ENCODE measurements at places on chromosomes 1 and 21. TPM values are rescaled to one million over a fixed set of nuclear protein-coding genes. Genes with fewer than 3 reads are reported as not detected.
A peak's percentile ranks its signal among the peaks of the same experiment; 100 is the strongest.

SLC30A10 gene
- total RNA-seq, result 0.16 TPM

GRCh38 chr1:91885716-91886506, at the start of gene TGFBR3:
TGFBR3 (minus strand) TSS chr1:91886151; CDS start chr1:91861531, 24,620 bp downstream.
- H3K4me3 ChIP-seq, result peak within 1 kb of the TSS; percentile 98
- no peaks in the 10 kb centered on the region for H3K36me3 ChIP-seq
- peak; percentile 96 for DNase-seq
- H3K27me3 ChIP-seq, result no peaks in the 10 kb centered on the region

DNA sequence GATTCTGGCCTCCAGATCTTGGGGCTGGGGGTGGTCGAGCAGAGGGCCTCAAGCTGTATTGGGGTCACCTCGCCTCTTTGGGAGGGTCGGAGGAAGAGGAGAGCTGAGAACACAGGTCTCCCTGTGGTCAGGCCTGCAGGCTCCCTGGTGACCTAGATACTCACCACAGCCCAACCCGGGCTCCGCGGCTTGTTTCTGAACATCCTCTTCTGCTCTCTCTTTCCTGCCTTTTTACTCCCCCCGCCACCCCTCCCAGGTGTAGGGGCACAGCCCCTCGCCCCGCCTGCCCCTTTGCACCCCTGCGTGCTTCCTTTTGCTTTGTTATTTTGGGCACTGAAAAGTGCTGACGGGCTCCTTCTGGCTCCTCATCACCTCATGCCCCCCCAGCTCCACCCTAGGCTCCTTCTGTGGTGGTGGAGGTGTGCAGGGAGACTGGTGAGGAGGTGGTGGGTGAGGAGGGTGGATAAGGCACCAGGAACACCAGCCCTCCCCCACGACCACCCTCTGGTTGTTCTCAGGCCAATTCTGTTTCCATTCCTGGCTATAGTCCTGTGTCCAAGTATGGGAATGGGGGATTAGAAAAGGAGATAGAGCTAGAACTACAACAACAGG, 10.6 kb upstream of the LINGO4 start:
- no peaks in the 10 kb centered on the region for H3K36me3 ChIP-seq
- H3K4me1 ChIP-seq, result no peaks in the 10 kb centered on the region
- no peaks in the 10 kb centered on the region for H3K27me3 ChIP-seq
- H3K4me3 ChIP-seq, result no peak overlapping the region
- DNase-seq, result peak; percentile 15

DNA sequence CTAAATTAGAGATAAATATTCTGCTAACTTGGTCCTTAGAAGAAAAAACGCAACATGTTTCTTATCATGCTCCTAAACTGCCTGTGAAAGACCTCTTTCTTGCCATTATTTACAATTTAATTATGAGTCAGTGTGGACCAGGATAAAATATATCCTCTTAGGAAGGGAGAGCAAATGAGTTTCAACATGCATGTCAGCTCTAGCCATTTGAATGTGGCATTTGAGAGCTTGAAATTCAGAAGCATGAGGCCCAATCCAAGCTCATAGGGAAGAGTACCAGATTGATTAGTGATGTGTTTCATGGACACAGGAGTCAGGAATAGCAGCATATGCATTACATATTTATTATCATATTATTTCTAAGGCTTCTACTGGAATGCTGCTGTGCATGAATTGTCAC, 39.3 kb downstream of the TBX15 start:
- H3K27me3 ChIP-seq, result no peaks in the 10 kb centered on the region
- no peaks in the 10 kb centered on the region for H3K36me3 ChIP-seq
- no peak for DNase-seq
- H3K4me3 ChIP-seq, result no peak overlapping the region

- H3K4me1 ChIP-seq, result peaks cover 8% of the 10 kb centered on the region
- H3K27me3 ChIP-seq, result no peaks in the 10 kb centered on the region
- DNase-seq, result no peak
- no peaks in the 10 kb centered on the region for H3K36me3 ChIP-seq
- H3K27ac ChIP-seq, result no peak overlapping the region
These were observed 56.2 kb downstream of the DPYD start for GRCh38 chr1:97864615-97865014.

TCHHL1 gene
- not detected for total RNA-seq

DNA sequence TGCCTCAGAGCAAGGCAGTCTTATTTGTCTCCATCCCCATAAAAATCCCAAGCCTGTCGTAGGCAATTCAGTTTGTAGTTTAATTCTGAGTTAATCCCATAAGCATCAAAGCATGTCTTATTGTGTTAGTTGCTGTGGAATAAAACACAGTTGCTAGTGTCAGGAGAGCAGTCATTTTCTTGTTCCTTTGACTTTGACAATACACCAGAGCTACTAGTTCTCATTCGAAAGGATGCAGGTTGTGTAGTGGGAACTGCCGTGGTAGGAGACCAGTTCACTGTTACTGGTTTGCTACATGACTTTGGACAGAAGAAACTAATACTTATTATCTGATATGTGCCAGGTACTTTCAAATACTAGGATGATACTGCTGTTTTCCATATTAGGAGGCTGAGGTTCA, 23.5 kb downstream of the LRIG2 start:
- peak overlapping the region; percentile 51 for H3K27ac ChIP-seq
- peaks cover 98% of the 10 kb centered on the region for H3K36me3 ChIP-seq

GRCh38 chr1:43618521-43619313, 31.2 kb upstream of the KDM4A start:
- H3K27ac ChIP-seq, result no peak overlapping the region
- H3K27me3 ChIP-seq, result no peaks in the 10 kb centered on the region
- DNase-seq, result no peak
- H3K4me1 ChIP-seq, result no peaks in the 10 kb centered on the region
- no peaks in the 10 kb centered on the region for H3K36me3 ChIP-seq

GRCh38 chr1:198888379-198888943, 249.6 kb downstream of the PTPRC start:
- H3K4me1 ChIP-seq, result peaks cover 24% of the 10 kb centered on the region
- no peak overlapping the region for H3K4me3 ChIP-seq
- DNase-seq, result no peak
- H3K27me3 ChIP-seq, result no peaks in the 10 kb centered on the region

DNA sequence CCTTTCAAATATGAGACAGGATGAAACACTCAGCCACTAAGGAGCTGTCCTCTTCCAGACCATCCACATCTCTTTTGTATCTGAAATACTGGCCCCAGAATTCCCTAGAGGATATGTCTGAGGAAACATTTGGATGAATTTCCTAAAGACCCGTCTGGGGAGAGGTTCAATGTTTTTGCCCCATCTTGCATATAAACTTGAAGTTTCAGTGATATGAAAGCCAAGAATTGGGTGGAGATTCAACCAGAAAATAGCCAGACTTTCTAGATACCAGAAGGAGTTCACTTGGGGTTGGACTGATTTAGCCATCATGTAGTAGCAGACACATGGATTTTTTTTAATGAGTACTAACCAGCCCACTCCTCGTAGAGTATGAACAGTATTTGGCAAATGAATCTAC, 182.0 kb downstream of the PLPP3 start:
- DNase-seq, result no peak
- H3K4me1 ChIP-seq, result peaks cover 5% of the 10 kb centered on the region
- H3K27ac ChIP-seq, result no peak overlapping the region
- H3K4me3 ChIP-seq, result no peak overlapping the region
- H3K27me3 ChIP-seq, result no peaks in the 10 kb centered on the region

MMP23B gene
- total RNA-seq, result 57.8 TPM

DNA sequence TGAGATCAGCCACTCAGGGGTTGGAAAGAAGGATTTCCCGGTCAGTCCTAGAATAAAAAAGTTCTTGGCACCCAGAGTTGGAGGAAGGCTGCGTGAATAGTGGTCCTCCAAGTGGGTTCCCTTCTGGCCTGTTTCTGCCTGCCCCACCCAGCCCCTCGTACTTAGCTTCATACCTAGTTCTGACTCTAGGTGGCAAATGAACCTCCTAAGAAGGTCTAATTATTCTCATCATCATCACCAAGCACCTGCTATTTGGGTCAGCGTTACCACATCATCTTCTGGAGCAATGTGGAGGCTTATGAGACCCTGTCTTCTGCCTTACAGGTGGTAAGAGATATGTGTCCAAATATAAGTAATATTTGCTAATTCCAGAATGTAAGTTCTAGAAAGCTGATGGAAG, 35.9 kb upstream of the NFASC start:
- H3K27me3 ChIP-seq, result peaks cover 3% of the 10 kb centered on the region
- H3K27ac ChIP-seq, result no peak overlapping the region
- no peaks in the 10 kb centered on the region for H3K36me3 ChIP-seq

GRCh38 chr1:195981448-195982139, 626.6 kb downstream of the KCNT2 start:
- H3K4me3 ChIP-seq, result no peak overlapping the region
- no peaks in the 10 kb centered on the region for H3K4me1 ChIP-seq
- no peaks in the 10 kb centered on the region for H3K27me3 ChIP-seq
- no peaks in the 10 kb centered on the region for H3K36me3 ChIP-seq
- no peak overlapping the region for H3K27ac ChIP-seq

SHISAL2A gene
- total RNA-seq, result not detected

CELA3A gene
- not detected for total RNA-seq

GRCh38 chr1:15727866-15728534, 8.1 kb upstream of the SLC25A34 start:
- DNase-seq, result peak; percentile 33
- no peaks in the 10 kb centered on the region for H3K27me3 ChIP-seq
- H3K27ac ChIP-seq, result no peak overlapping the region

GSTM4 gene
- total RNA-seq, result 32.1 TPM

DNA sequence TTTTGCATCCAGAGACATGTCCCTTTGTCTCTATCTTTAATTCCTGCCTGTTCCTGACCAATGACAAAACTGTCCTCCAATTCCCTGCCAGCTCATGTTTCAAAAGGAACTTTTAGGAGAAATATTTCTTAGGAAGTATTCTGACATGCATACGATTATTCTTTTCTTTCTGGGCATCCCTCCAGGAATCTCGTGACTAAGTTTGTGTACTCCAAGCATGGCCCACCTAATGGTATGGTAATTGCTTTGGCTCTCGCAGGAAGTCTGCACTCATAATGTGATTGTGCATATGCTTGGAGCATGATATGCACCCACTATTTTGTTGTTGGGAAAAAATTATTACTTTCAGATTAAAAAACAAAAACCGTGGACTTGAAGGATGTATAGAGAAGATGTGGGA, 256.4 kb downstream of the PRDM2 start:
- no peak overlapping the region for H3K4me3 ChIP-seq
- H3K36me3 ChIP-seq, result no peaks in the 10 kb centered on the region
- DNase-seq, result no peak
- H3K27ac ChIP-seq, result no peak overlapping the region
- H3K27me3 ChIP-seq, result no peaks in the 10 kb centered on the region

S100A13 gene
- total RNA-seq, result 122 TPM

MSH4 gene
- 0.62 TPM for total RNA-seq

- no peak overlapping the region for H3K27ac ChIP-seq
- no peaks in the 10 kb centered on the region for H3K36me3 ChIP-seq
- peaks cover 6% of the 10 kb centered on the region for H3K4me1 ChIP-seq
- no peak overlapping the region for H3K4me3 ChIP-seq
- DNase-seq, result no peak
- H3K27me3 ChIP-seq, result no peaks in the 10 kb centered on the region
These were observed 6.9 kb upstream of the BCL9 start for GRCh38 chr1:147534386-147534785.

GRCh38 chr21:16192902-16193301, 463.1 kb downstream of the USP25 start:
- H3K4me1 ChIP-seq, result peaks cover 2% of the 10 kb centered on the region
- no peak overlapping the region for H3K27ac ChIP-seq
- no peaks in the 10 kb centered on the region for H3K36me3 ChIP-seq
- no peak overlapping the region for H3K4me3 ChIP-seq
- DNase-seq, result no peak

GRCh38 chr1:178784131-178784536, 59.1 kb downstream of the RALGPS2 start:
- no peaks in the 10 kb centered on the region for H3K36me3 ChIP-seq
- H3K27ac ChIP-seq, result no peak overlapping the region
- no peak for DNase-seq
- no peaks in the 10 kb centered on the region for H3K27me3 ChIP-seq
- no peaks in the 10 kb centered on the region for H3K4me1 ChIP-seq

FABP3 gene
- total RNA-seq, result 5,442 TPM

TPRG1L gene
- 32.0 TPM for total RNA-seq

DNA sequence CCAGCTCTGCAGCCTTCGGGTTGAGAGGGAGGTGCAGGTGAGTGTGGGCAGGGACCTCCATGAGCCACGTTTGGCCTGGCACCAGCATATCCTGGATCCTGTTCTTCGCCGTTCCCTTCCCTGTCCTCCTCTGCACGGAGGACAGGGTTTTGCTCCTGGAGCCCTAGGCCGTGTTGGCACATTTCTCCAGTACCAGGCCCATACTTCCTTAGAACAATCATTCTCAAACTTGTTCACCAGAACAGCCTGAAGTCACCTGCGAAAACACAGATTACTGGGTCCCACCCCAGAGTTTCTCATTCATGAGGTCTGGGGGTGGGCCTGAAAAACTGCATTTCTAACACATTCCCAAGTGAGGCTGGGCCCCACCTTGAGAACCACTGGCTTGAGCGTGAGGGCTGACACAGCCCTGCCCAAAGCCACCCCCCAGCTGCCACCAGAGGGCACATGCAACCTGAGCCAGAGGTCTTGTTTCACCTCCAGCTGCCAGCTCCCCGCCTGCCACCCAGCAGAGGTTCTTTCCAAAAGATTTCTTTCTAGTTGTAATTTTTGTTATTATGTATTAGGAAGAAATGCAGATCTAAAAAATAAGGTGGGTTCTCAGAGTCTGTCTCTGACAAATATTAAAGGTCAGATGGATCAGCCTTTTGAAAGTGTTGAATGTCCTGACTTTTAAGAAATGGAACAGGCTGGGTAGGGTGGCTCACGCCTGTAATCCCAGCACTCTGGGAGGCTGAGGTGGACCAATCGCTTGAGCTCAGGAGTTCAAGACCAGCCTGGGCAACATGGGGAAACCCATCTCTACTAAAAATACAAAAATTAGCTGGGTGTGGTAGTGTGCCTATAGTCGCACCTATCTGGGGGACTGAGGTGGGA, 39.6 kb upstream of the LDLRAP1 start:
- H3K27me3 ChIP-seq, result no peaks in the 10 kb centered on the region
- H3K27ac ChIP-seq, result no peak overlapping the region
- peaks cover 7% of the 10 kb centered on the region for H3K4me1 ChIP-seq
- H3K4me3 ChIP-seq, result no peak overlapping the region
- H3K36me3 ChIP-seq, result peaks cover 7% of the 10 kb centered on the region

- H3K4me1 ChIP-seq, result peaks cover 100% of the 10 kb centered on the region
- no peak for DNase-seq
- H3K4me3 ChIP-seq, result no peak overlapping the region
- no peaks in the 10 kb centered on the region for H3K36me3 ChIP-seq
- peak overlapping the region; percentile 83 for H3K27ac ChIP-seq
- no peaks in the 10 kb centered on the region for H3K27me3 ChIP-seq
These were observed 10.3 kb downstream of the LAPTM5 start for GRCh38 chr1:30747033-30748008.

- no peaks in the 10 kb centered on the region for H3K27me3 ChIP-seq
- no peaks in the 10 kb centered on the region for H3K4me1 ChIP-seq
- DNase-seq, result no peak
- H3K4me3 ChIP-seq, result no peak overlapping the region
- H3K36me3 ChIP-seq, result no peaks in the 10 kb centered on the region
These were observed 7.4 kb upstream of the RGS2 start for GRCh38 chr1:192801451-192801850.

Measured in heart left ventricle (tissue), 16 donors.